Glutamatergic neuron (in vitro differentiated cells): ENCODE measurements at places on chromosomes 2 and 18. TPM values are rescaled to one million over a fixed set of nuclear protein-coding genes. Genes with fewer than 3 reads are reported as not detected.

DNA sequence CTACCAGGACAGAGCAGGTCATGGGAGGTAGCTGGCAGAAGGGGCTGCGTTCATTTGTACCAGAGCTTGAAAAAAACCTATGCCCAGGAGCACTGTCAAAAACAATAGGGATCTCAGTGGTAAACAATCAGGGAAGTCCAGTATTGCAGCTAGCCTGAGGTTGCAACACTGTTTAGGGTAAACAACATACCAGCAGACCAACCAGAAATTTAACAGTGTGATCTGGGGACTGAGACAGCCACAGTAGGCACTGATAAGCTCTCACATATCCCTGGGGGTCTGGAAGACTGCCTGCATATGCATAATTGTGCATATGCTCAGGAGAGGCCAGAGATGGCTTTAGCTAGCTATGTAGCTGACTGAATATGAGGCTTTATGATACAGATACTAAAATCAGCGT lies 12.0 kb upstream of the ZCCHC2 start:
- no peak overlapping the region for H3K27ac ChIP-seq
- no peaks in the 10 kb centered on the region for H3K27me3 ChIP-seq
- peaks cover 7% of the 10 kb centered on the region for H3K4me1 ChIP-seq
- no peak for DNase-seq
- no peak overlapping the region for H3K4me3 ChIP-seq

GRCh38 chr2:18795906-18796305 lies 206.5 kb upstream of the NT5C1B start:
- peaks cover 7% of the 10 kb centered on the region for H3K4me1 ChIP-seq
- H3K4me3 ChIP-seq = no peak overlapping the region
- H3K27me3 ChIP-seq = no peaks in the 10 kb centered on the region
- no peak for DNase-seq
- no peaks in the 10 kb centered on the region for H3K36me3 ChIP-seq

- no peaks in the 10 kb centered on the region for H3K27me3 ChIP-seq
- no peak for DNase-seq
- H3K4me1 ChIP-seq = no peaks in the 10 kb centered on the region
- H3K36me3 ChIP-seq = no peaks in the 10 kb centered on the region
- H3K4me3 ChIP-seq = no peak overlapping the region
Observed at GRCh38 chr2:40535972-40536371, 84.1 kb upstream of the SLC8A1 start.

Gene DSC1
- not detected for total RNA-seq
